Psoas muscle (tissue), 8 donors: ENCODE measurements at places on chromosomes 3 and 15. TPM values are rescaled to one million over a fixed set of nuclear protein-coding genes. Genes with fewer than 3 reads are reported as not detected.
A peak's percentile ranks its signal among the peaks of the same experiment; 100 is the strongest.

DNA sequence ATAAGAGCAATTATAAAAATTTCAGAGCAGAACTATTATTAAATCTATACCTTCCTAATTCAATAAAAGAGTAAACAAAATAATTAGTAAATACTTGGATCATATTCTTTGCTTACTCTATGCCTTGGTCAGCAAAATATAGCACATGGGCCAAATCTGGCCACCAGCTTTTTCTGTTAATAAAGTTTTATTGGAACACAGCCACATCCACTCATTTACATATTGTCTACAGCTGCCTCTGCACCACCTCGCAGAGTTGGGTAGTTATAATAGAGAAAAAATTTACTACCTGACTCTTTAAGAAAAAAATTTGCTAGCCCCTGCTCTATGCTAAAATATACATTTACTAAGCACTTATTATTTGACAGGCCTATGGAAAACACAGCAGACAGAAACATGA, 32.2 kb upstream of the GANC start:
- DNase-seq, result no peak

- DNase-seq, result no peak
Observed at GRCh38 chr3:18092726-18093125, 332.4 kb downstream of the SATB1 start.

DNA sequence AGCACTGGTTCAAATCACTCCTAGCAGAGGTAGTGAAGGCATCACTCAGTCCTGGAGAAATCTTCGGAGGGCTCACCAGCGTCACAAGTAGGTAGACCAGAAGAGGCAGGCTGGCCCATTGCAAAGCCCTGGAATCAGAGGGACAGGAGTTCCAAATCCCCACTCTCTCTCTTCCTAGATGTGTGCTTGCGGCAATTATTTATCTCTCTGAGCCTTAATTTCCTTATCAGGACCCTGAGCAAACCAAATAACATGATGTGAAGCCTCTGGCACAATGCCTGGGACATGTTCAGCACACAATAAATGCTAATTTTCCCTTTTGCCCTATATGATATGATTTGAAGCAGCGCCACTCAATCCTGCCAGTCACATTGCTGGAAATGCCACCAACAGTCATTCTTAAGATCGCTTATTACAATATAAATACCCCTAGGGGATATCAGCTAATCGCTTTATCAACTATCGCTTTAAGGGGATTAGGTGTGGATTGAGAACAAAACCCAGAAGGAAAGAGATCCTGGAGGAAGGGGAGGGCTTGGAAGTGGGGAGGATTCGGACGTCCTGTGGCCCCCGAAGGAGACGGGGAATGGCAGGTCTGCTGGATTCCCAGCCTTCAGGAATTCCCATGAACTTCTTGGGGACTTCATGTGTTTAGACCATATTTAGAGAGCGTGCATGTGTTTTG, 59.5 kb upstream of the TSEN2 start:
- DNase-seq, result no peak

GRCh38 chr3:42473083-42473932, 29.1 kb upstream of the VIPR1 start:
- no peak for DNase-seq

GRCh38 chr15:86155551-86155950, 75.9 kb downstream of the AGBL1 start:
- DNase-seq, result no peak

Gene GNB5
- total RNA-seq, result 2.5 TPM

GRCh38 chr3:191762323-191762960, 301.5 kb downstream of the PYDC2 start:
- no peak for DNase-seq

Gene ESYT3
- 1.2 TPM for total RNA-seq

Gene ZIC1
- total RNA-seq, result 5.7 TPM

- no peak for DNase-seq
Observed at GRCh38 chr15:93308026-93308690, 219.1 kb upstream of the RGMA start.

- no peak for DNase-seq
Observed at GRCh38 chr3:154778057-154778456, 302.1 kb upstream of the MME start.

GRCh38 chr3:105785803-105786202, 83.0 kb downstream of the CBLB start:
- DNase-seq, result no peak

- DNase-seq, result no peak
Observed at GRCh38 chr15:95446854-95447253, 883.6 kb upstream of the NR2F2 start.

Gene STRIT1
- 1,022 TPM for total RNA-seq

DNA sequence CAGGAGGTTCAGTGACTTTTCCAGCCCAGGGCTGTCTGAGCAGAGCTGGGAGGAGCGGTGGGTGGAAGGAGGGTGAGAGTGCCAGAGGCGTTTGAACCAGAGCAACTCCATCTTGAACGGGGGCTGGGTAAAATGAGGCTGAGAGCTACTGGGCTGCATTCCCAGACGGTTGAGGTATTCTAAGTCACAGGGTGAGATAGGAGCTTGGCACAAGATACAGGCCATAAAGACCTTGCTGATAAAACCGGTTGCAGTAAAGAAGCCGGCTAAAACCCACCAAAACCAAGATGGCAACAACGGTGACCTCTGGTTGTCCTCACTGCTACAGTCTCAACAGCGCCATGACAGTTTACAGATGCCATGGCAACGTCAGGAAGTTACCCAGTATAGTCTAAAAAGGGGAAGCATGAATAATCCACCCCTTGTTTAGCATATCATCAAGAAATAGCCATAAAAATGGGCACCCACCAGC, 60.2 kb downstream of the ABTB1 start:
- DNase-seq, result no peak

Gene RBPMS2
- total RNA-seq, result 1.9 TPM

DNA sequence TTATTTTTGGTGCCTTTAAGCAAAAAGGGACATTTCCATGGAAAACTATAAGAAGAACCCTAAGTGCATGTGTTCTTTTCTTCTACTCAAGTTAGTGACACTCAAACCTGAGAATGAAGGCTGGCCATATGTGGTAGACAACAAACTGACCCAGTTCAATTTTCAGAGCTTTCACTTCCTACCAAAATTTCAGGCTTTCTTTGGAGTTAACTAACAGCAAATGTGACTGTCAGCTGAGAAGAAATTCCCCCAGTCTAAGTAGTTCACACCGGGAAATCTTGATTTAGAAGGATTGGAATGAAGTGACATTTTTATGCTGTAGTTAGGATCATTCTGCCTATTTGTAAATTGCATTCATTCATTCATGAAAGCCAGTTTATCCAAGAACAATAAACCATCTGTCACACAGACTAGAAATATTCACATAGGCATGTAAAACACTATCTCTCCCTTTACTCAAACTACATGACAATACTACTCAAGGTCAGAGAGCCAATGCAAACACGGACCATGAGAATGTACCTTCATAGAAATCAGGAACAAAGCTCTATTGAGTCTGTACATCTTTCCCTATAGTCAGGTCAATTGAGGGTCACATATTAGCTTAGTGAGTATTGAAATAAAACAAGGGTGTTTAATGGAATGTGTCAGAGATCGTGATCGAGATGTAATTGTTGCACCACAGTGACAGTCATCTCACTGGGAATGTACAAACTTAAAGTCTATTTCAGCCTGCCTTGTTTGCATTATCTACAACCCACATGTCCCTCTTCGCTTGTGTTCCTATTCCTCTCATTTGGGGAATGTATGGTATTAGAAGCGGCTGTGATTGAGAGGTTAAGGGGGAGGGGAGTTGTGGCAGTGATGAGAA, 113.8 kb upstream of the TGFBR2 start:
- no peak for DNase-seq

Gene NRROS
- 2.5 TPM for total RNA-seq

GRCh38 chr3:62011666-62012065, 361.7 kb downstream of the FEZF2 start:
- no peak for DNase-seq

GRCh38 chr3:58325525-58325992, 7.1 kb upstream of the PXK start:
- DNase-seq, result no peak

DNA sequence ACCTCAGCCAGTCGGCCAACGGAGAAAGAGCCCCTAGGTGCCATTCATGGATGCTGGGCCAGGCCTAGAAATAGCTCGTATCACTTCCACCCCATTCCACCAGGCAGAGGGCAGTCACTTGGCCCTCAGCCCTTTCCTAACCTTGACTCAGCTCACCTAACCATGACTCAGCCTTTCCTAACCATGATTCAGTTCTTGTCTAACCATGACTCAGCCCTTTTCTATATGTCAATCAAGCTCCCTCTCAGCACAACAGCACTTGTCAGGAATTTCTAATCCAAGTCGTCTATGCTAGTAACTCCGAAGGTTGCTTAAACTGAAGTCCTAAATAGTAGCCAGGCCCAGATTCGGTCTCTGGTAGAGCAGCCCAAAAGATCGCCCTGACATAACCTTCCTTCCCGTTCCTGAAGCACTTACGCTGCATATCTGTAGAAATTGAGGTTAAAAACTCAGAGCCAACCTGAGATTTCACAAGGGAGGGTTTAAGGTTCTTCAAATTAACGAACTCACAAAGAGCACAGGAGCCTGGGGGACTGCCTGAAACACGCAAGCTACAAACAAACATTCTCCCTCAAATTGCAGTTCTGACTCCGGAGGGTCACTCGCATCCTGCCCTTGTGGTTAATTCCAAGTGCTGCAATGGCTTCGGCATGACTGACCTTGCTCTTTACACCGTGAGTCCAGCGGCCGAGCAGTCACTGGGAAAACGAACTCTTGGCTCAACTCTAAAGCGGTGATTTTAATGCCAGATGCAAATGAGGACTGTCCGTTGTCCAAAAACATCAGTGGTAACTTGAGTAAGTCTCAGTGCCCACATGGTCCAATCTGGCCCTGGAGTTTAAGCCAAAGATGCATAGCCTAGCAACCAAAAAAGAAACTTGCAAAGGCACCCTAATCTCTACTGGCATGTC, 99.9 kb downstream of the ADAMTS17 start:
- DNase-seq, result peak; percentile 41

Gene GRK7
- total RNA-seq, result 0.16 TPM

Gene GNB4
- total RNA-seq, result 2.9 TPM

GRCh38 chr3:76570436-76571057, 469.4 kb upstream of the ROBO2 start:
- DNase-seq, result no peak

GRCh38 chr3:56424336-56424735, 43.9 kb downstream of the ERC2 start:
- DNase-seq, result no peak

GRCh38 chr15:99371180-99372103, 120.2 kb downstream of the LRRC28 start:
- DNase-seq, result no peak

- no peak for DNase-seq
Observed at GRCh38 chr3:161217496-161217895, 3.6 kb upstream of the NMD3 start.

Gene CYP19A1
- 0.21 TPM for total RNA-seq

DNA sequence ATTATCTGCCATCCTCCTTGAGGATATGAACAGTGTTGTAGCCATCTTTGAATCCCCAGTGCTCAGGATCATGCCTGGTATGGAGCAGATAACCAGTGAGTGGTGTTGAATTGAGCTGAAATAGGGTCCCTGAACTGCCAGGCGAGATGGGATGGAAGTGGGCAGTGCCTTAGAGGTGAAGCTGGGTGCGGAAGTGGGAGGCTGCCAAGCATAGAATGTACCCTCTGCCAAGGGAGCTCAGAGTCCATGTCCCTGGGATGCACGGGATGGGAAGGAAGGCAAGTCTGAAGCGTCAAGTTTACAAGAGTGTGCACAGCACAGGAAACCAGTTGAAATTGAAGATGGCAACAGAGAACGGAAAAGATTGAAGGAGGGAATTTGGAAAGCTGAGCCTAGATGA, 147.0 kb downstream of the CACNA1D start:
- no peak for DNase-seq

DNA sequence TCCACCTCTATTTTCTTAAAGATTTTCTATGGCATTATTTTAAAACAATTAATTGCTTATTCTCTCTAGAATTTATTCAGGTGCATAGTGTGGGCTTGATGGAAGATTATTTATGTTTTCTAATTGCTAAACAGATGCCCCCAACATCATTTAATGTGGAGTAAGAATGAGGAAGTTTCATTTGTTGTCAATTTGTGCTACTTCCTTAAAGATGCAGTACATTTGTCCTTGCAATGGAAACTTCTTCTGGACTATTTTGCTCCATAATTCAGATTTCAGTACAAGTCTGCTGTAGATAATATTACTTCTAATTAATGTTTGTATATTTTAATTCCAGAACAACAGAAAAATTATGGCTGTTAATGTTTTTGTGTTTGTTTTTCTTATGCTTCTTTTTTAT, 104.8 kb downstream of the TGFBR2 start:
- no peak for DNase-seq

DNA sequence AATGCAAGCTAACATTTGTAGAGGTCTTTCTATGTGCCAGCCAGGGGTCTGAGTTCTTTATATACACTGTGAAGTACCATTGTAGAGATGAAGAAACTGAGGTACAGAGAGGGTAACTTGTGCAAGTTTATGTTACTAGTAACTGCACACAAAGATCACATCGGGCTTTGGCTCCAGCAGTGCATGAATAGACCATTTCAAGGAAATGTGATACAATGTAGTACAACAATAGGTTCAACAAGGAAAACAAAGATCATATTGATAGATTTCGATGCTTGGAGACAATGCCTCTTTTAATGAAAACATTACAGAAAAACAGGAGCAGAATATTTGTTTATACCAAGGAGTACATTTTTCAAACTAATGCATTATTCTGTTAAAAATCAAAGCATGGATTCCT, 115.3 kb downstream of the POLR2M start:
- DNase-seq, result no peak
